ENCODE measurements at places on chromosomes 2 and 18.
A peak's percentile ranks its signal among the peaks of the same experiment; 100 is the strongest.

DNA sequence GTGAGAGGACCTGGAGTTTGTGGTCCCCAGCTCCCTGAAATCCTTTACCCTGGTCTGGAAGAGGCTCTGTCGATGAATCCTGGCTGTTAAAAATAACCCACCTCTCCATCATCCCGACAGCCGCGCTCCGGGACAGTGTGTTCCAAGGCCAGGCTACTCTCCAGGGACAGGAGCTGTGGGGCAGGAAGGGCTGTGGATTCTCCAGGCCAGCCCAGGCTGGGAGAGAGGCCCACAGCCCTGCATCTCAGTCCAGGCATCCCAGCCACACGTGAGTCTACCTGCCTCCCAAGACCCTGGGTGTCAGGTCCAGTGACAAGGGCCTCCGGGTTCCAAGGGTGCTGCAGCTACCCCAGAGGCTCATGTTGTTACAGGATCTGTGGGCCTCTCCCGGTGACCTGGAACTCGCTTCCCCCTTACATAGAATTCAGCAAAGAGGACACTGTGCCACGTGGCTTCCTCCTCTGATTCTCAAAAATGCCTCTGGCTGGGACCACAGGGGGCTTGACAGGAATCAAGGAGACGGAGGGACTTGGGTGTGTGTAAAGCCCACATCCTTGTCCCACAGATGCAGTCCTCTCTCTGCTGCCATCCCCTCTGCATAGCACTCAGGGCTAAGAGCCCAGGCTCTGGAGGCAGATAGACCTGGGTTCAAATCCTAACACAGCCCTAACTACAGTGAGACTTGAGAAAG is 17.3 kb downstream of the ADRA2B start:
- DNase-seq = no peak

GRCh38 chr2:222943820-222944219 is 83.0 kb downstream of the ACSL3 start:
- DNase-seq = peak; percentile 79

DNA sequence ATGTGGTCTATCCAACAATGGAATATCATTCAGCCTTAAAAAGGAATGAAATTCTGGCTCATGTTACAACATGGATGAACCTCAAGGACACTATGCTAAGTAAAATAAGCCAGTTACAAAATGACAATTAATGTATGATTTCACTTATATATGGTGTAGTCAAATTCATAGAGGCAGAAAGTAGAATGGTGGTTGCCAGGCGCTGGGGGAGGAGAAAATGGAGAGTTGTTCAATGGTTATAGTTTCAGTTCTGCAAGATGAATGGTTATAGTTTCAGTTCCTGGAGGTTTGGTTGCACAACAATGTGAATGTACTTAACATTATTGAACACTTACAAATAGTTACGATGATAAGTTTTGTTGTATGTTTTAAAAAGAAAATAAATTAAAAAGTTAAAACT is 79.2 kb upstream of the IL1R2 start:
- no peak for DNase-seq

GRCh38 chr18:34222307-34223163 is 2.2 kb downstream of the NOL4 start:
- DNase-seq = peak; percentile 25

- DNase-seq = no peak
Measured at GRCh38 chr18:57976230-57976773, 67.7 kb upstream of the NEDD4L start.

DNA sequence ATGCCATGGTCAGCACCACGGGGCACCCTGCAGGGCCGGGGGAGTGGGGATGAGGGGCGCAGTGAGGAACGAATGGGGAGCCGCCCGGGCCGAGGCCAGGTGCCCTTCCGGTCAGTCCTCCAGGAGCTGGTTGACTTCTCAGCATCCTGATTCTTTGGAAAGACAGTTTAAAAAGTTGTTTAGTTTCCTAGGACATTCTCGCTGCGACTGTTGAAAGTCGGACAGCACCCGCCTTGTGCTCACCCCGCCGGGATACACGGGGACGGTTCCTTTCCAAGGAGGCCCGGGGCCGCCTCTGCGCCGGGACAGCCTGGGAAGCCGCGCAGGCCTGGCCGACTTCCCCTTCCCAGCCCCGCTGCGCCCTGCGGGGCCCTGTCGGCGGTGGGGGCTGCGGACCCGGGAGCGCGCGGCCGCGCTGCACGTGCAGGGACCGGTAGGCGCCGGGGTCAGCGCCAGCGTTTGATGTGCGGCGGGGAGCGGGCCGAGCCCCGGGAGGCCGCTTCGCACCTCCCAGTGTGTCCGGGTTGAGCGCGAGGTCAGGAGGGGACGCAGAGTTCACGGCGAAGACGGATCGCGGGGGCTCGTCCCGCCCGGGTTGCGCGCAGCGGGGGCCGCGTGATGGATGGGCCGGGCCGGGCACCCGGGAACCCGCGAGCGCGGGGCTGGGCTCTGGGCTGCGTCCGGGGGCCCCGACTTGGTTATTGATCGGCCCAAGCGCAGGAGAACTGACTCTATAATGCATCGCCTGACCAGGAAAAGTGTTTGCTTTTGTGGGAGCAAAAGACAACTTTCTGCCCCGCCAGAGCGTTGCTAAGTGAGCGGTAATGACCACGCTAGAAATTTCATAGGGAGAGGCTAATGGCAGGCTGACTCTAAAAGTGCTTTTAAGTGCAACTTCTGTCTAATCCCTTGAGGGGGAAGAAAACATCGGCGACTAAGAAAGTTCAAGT is 28.0 kb upstream of the SMIM21 start:
- DNase-seq = peak; percentile 35
